Fibroblast of skin of scalp (primary cell): ENCODE measurements at places on chromosomes 1 and 21.

DNA sequence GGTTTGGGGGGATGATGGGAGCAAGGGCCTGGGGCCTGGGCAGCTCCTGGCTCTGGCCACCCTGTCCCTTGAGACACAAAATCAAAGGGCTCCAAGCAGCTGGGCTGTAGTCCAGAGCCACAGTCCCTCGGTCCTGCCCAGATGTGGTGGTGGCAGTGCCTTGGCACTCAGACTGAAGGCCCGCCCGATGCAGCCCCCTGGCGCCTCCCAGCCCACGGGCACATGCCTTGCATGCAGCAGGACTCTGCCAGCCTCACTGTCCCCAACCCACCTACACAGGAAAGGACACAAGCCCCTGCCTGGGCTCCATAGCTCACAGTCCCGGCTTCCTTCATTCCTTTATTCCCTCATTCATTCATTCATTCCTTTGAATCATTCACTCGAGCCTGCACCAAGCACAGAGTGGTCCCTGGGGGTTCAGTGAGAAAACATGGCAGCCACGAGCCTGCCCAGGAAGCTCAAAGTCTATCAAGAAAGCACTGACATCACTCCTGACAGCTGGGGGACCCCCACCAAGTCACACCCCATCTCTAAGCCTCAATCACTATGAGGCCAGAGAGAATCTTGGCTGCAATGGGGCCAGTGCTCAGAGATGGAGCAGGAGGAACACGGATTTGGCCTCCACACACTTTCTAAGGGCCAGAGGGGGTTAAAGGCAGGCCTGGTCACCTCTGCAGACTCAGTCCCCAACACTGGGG is 5.8 kb downstream of the SDC3 start:
- DNase-seq: no peak

DNA sequence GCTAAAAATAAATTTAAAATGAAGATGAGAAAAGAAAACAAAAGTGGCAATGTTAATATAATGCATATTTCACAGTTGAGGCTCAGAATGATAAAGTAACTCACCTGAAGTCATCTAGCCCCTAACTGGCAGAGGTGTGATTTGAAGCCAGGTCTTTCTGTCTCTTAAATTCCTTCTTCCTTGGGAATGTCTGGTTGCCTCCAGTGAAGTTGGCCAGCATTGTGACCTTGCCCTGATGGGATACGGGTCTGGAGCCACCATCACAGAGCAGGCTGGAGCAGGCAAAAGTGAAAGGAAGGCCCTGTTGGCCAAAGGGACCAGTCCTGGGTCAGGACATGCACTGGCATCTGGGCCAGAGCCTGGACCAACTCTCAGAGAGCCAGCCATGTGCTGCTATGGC is 111.7 kb downstream of the EPHB2 start:
- no peak for DNase-seq

- DNase-seq: no peak
Measured at GRCh38 chr1:18599086-18599485, 31.6 kb upstream of the PAX7 start.

DNA sequence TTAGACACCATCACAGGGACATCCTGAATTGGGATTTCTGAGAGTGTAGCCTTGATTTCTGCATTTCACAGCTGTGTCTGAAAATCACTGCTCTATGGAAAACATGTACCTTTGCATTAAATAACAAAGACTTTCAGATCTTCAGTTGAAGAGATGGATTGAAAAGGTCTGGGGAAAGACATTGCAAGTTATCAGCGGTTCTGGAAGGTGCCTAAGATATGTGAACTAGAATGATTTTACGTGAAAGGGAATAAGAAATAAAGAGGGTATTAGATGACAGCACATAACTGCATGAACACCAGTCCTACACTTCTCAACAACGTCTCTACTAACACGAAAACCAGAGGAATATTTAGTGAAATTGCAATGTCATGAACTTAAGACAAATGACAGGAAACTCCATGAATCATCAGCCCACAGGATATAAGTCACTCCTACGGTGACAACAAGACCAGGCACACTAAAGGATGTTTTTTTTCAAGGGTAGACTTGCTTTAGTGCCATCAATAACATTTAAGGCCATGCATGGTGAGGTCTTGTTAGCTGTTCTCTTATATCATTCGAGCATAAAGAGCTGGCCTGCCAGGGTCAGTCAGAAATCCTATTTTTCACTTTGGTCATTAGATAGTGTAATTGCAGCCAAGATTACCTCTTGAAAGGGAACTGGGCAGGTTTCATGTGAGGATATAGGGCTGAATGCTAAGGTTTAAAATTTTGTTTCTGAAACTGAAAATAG is 283.1 kb downstream of the GRIK1 start:
- DNase-seq: peak; percentile 86

DNA sequence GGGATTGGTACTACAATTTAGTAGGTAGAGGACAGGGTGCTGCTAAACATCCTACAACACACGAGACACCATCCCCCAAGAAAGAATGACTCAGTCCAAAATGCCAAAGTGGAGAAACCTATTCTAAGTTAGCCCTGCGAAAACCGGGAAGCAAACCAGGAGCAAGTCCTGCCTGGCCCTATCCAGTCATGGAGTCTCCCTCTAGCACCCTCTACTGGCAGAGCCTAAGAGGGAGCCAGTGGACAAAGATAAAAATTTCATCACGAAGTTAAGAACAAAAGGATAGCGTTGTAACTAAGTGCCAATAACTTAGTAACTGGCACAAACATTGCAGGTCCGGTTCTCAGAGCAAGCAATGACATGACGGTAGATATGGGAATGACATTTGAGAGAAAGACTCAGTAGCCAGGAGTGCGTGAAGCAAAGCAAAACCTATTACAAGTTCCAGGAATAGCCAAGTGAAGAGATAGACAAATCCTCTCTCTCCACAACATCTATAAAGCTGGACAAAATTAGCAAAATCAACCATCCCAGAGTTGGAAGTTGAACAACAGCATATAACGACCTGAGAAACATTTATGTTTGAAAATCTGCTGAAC is 383.5 kb downstream of the OMA1 start:
- peak; percentile 68 for DNase-seq

DNA sequence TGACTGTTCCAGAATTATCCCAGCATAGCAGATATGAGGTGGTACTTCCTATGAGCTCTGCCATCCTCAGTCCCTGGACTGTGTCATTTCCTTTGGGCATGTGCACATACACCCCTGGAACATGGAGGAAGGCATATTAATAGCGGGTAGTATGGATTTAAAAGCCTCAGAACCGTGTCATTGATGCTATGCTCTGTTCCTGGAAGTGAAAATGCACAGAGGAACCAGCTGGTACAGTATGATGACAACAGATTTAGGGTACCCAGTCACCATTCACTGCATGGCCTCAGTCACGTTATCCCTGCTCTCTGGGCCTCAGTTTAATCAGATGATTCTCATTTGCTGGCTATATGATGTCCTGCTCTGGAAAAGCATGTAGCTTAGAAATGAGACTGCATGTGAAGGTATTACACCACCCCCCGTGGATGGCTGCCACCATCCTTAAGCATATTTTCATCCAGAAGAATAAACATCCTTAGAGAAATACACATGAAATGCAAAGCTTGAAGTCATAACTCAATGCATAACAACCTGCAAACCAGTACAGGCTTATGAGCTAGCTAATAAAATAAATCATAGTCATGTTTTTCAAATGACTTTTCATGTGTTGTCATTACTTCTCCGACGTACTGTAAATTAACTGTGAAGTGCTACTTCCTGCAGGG is 37.8 kb downstream of the SETD4 start:
- peak; percentile 16 for DNase-seq

DNA sequence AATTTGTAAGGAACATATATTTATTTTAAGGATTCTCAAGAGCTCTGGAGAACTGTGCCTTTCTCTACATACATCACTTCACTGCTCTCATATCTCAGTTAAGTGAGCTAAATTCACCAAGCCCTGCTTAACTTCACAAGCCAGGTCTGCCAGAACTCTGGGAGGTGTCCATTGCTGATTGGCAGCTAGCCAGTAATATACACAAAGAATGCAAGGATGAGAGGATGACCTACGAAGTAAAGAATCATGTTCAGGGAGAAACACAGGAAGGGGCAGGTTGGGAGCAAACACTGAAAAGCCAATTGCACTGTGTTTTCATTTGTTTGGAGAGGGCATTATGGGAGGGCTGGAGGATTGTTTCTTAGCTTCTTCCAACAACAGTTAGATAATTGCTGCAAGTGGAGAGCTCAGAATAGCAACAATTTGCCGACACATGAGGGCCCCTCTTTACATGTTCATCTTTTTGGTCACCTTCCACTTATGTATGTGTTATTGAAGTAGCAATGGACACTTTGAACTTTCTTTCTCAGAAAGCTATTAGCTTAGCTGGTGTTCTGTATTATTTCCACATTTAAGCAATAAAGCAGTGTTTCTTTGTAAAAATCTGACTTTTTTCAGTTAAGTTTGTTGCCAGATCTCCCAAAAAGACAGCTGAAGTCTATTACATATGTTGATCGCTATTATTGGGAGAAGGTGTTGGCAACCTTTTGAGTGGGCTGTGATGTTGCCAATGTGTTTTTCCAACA is 254.8 kb downstream of the LTN1 start:
- peak; percentile 74 for DNase-seq
